Forelimb muscle (tissue), 1 donor: ENCODE measurements at places on chromosomes 1 and 21. TPM values are rescaled to one million over a fixed set of nuclear protein-coding genes. Genes with fewer than 3 reads are reported as not detected.

The NBPF6 gene
- not detected for polyA plus RNA-seq

GRCh38 chr1:161749509-161750407, at the start of gene DUSP12:
DUSP12 (plus strand) TSS chr1:161749786; CDS start chr1:161749802, 16 bp downstream.
- peak; percentile 91 for DNase-seq

DNA sequence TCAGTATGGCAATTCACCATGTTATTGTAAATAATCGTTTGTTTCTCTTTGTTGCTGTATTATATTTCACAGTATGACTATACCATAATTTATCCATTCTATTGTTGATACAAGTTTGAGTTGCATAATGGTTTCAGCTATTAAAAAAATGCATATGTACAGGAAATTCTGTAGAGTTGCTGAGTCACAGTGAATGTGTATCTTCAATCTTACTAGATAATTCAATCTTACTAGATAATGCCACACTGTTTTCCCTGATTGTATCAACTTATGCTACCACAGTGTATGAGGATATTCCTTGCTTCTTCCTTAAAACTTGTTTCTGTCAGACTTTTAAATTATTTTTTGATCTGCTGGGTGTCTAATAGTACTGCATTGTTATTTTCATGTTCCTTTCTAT, 3.5 kb upstream of the COA6 start:
- DNase-seq = no peak

GRCh38 chr1:18121072-18121820, 13.6 kb downstream of the IGSF21 start:
- no peak for DNase-seq

- no peak for DNase-seq
Measured at GRCh38 chr1:54007613-54008012, 10.4 kb downstream of the LDLRAD1 start.

GRCh38 chr1:51421964-51422363, 91.6 kb upstream of the TTC39A start:
- DNase-seq = peak; percentile 83

DNA sequence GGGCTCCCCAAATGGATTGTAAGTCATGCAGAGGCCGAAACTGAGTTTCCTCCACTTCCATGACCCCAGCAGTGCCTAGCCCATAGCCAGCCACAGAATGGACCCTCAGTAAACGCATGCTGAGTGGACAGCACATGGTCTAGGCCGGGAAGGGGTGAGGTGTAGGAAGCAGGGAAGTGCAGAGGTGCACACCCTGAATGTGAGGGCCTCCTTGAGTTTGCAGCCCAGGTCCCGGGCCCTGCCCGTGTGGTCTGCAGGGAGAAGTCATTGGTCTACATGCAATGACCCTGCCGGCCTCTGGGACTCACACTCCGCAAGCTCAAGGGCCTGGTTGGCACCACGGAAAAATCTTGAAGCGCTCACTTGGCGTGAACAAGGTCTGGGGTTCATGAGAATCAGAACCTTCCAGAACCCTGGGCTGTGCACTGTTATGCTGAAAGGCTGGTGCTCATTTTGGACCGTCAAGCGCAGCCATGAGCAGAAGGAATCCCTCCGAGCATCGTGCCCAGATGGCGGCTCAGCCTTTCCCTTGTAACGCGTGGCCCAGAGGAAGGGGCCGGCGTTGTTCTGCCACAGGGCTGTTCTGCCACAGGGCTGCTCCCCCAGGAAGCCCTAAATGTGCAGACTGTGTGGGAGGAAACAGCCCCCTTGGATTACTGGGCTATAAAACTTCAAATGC, 66.4 kb downstream of the PSMG1 start:
- no peak for DNase-seq

GRCh38 chr1:41943717-41944116, 25.0 kb upstream of the HIVEP3 start:
- no peak for DNase-seq

The CACNA1S gene
- polyA plus RNA-seq = 56.1 TPM

- DNase-seq = no peak
Measured at GRCh38 chr1:160942926-160943325, 11.7 kb downstream of the ITLN2 start.

- DNase-seq = no peak
Measured at GRCh38 chr21:43716376-43717165, 2.4 kb upstream of the PDXK start.

The TBX15 gene
- 60.9 TPM for polyA plus RNA-seq

- DNase-seq = no peak
Measured at GRCh38 chr1:53517109-53517508, 57.9 kb downstream of the DMRTB1 start.

- no peak for DNase-seq
Measured at GRCh38 chr1:160879056-160879455, 5.9 kb downstream of the ITLN1 start.

The CAPN8 gene
- 0.57 TPM for polyA plus RNA-seq

DNA sequence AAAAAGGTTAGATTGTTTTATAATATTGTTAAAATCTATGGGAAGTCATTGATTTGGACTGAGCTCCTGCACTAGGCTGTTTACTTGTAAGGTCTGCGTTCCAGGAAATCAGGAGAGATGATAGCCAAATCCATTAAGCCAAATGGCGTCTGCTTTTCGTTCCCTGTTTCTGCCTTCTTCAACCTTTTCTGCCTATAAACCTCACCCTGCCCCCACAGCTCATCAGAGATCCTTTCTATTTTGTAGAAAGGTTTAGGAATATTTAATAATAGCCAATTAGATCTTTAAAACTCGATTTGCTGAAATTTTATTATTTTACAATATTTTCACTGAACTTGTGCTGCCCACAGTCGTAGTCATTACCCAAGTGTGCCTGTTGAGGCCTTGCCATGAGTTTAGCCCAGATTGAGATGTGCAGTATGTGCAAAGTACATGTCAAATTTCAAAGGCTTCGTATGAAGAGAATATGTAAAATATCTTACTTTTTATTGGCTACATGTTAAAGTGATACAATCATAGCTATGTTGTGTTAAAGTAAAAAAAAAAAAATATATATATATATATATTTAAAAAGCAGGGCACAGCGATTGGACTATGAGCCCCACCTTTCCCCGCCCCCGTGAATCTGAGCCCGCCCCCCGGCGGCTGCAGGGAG, 444 bp upstream of the IARS2 start:
- no peak for DNase-seq

DNA sequence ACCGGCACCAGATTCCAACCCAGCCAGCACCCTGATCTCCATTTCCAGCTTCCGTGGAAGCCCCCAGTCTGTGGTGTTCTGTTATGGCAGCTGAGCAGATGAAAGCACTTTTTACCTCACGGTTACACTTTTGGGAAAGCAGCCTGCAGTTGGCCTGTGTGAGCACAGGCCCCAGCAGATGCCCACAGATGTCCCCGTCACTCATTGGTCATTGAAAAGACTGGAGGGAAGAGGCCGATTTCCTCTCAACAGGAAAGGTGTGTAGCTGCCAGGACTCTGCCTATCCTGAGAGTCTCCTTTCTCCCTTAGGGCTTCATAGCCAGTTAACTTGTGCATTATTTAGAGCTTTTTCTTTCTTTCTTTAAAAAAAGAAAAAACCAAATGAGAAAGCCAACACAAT, 123.0 kb downstream of the PCBP3 start:
- no peak for DNase-seq

DNA sequence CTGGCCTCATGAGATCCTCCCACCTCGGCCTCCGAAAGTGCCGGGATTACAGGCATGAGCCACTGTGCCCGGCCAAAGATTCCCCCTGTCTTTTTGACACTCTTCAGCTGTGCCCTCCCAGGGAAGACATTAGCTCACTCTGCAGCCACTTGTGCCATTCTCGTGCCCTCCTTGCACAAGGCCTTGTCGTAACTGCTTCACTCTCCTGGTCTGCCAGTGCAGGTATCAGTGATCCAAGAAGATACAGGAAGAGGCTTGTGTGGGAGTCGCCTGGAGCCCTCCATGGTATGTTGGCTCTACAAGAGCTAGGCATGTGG, 22.0 kb upstream of the WDR26 start:
- no peak for DNase-seq

The HPDL gene
- polyA plus RNA-seq = 2.1 TPM

DNA sequence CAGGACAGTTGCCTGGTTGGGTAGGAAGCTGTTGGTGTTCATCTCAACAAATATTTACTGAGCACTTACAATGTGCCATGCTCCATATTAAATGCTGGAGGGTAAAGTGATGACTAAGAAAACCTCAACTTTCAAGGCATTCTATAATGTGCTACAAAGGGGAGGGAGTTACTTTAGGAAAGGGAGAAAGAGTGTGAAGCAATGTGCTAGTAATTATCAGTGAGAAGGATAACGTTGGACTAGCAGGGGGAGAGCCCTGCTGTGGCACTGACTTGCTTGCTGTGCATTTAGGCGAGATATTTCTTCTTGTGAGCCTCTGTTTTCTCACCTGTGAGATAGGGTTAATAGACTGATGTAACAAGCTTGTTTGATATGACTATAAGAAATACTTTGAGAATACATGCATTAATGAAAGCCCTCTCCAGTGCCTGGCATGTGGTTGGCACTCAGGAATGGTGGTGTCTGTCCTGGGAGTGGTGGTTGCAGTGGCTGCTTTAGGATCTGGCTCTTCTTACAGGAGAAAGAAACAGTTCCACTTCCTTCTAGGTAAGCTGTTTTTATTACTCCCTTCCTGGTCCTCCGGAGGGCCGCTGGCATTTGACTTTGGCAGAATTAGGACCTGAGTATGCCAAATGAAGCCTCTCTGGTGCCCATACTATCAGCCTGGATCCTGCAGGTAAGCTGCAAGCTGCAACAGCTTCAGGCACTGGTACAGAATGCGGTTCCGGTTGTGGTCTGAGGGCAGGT, 111.1 kb upstream of the COA6 start:
- no peak for DNase-seq

- no peak for DNase-seq
Measured at GRCh38 chr1:207745285-207745684, 6.6 kb upstream of the CD46 start.

GRCh38 chr1:4654764-4655673, 610 bp downstream of the AJAP1 start:
- no peak for DNase-seq

The ROR1 gene
- 8.8 TPM for polyA plus RNA-seq

- no peak for DNase-seq
Measured at GRCh38 chr21:34215911-34216717, 142.7 kb downstream of the MRPS6 start.

DNA sequence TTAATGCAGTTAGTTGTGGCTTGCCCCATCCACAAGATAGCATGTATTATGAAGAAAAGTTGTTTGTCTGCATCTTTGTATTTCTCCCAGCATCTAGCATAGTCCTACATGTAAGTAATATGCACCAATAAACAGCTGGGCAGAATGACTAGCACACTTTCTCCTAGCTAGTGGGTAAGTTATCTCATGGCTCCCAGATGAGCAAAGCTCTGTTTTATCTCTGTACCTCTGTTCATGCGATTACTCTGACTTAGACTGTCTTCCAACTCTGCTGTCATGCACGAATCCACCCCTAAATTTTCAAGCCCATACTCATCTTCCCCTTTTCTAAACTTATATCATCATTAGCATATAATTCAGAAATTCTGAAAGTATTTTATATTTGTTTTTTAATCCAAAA, 37.5 kb upstream of the KCTD3 start:
- DNase-seq = no peak

- no peak for DNase-seq
Measured at GRCh38 chr1:245217853-245218608, 63.2 kb downstream of the KIF26B start.
